Stimulated activated CD8-positive, alpha-beta memory T cell treated with anti-CD3 and anti-CD28 coated beads, Interleukin-2, amount 100 ng/mL, for 1 hour (primary cell): ENCODE measurements at places on chromosomes 5 and 9.

- DNase-seq, result no peak
Measured at GRCh38 chr5:39025456-39025855, 48.7 kb downstream of the RICTOR start.

DNA sequence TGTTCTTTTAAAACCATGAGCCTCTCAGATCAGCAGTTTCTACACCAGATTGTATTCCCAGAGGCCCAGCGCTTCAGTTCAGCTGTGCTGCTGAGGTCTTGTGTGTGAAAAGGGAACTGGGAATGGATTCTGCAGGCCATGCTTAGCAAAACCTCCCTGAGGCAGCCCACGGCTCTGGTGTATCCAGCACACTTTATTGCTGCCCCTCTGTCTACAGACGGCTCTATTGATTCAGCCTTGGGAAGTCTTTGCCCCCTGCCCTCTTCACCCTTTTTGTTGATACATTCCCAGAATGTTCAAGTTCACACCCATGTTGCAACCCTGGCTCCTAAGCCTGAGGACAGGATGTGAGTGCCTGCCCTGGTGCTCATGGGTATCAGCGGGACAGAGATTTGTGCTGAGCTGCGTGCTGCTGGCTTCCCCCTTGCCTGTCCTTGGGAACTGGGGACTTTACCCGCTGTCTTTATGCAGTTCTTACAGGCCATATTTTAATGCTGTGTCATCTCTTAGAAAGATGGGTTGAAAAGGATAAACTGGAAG, 37.3 kb downstream of the ARHGAP26 start:
- no peak for DNase-seq

GRCh38 chr5:11504065-11504885, 400.0 kb downstream of the CTNND2 start:
- DNase-seq, result no peak

DNA sequence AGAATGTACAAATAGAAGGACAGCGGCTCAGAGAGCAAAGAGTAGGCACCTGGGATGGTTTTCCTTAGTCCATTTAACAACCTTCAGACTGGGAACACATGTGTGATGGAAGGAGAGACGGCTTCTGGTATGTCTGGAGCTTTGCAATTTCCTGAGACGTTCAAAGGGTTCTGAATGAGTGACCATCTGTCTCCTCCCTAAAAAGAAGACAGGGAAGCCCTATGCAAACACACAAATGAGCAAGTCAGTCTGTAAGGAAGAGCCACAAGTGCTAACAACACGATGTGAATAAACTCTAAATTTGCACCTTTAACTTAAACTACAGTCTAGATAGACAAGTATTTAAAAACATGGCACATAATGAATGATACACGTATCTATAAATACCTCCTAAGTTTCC, 391.0 kb downstream of the ICE1 start:
- no peak for DNase-seq

GRCh38 chr5:141957367-141957996, 520 bp downstream of the PCDH12 start:
- no peak for DNase-seq

DNA sequence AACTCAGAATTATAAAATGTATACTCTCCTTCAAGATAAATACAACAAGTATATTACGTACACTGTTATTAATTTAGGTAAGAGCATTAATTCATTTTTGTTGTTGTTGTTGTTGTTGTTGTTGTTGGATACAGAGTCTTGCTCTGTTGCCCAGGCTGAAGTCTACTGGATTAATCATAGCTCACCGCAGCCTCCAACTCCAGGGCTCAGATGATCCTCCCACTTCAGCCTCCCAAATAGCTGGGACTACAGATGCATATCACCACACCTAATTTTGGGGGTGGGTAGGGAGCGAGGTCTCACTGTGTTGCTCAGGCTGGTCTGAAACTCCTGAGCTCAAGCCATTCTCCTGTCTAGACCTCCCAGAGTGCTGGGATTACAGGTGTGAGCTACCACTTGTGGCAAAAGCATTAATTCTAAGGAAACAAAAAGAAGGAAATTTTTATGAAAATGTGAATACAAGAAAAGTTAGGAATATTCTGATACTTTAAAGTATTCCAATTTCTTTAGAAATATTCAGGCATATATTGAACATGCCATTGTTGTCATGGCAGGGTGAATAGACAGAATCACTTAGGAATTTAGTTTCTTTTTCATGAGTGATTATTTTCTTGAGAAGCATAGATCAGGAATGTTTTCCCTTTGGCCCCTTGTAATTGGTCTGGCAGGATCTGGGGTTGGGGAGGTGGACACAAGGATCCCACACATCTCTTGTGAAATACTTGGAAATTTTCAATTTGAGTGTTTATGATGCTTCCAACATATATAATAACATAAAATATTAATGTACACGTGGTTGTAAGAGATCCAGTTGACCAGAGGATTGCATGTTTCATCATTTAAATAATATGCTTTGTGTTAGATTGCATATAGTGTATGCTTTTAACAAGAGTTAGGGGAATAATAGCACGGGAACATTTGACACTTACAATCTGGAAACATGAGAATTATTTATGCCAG, 263.6 kb downstream of the FANCC start:
- DNase-seq, result no peak

- no peak for DNase-seq
Measured at GRCh38 chr5:99355881-99356280, 427.1 kb upstream of the CHD1 start.

DNA sequence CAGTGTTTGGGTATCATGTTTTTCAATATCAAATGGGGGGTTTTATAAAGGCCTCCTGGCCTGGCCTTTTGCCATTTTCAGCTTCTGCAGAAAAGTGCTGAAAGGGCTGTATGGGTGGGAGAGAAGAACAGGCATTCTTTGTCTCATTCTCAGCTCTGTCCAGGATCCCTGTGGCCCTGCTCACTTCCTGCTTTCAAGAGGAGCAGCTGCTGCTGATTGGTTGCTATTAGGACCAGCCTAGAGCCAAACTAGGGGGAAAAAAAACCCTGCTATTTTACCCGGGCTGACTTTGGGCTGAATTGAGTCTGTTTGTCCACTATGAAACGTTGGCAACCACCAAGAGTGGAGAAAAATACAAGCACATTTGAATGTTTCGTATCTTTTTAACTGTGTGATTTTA, 117.1 kb downstream of the CMYA5 start:
- DNase-seq, result no peak

DNA sequence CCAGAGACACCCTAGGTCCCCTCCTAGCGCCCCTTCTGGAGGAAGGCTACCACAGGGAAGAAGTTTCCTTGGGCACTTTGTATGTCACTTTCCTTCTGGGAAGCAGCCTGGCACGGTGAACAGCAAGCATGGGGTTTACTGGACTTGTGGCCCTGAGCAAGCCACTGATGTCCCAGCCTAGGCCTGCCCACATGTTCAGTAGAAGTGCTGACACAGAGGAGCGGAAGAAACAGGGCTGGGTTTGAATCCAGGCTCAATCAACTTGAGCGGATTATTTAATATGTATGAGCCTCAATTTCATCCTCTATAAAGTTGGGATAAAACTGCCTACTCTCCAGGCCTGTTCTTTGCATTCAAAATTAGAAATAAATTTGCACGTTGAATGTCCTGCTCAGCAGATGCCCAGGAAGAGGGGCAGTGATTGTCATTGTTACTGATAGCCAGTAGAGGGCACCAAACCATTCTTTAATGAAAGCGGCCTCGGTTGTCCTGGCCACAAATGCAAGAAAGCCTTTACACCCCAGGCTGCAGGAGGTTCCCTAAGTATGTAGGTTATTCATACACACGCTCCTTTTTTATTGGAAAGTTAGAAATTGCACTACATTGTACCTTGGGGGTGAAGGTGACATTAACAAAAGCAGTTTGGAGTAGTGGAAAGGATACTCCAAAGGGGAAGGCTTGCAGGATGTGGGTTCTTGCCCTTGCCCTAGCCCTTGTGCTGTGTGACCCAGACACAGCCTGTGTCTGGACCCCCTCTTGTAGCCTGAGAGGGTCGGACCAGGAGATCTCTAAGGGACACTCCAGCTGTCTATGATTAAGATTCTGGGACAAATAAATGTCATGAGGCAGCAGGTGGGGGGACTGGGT, 13.4 kb upstream of the XPA start:
- DNase-seq, result peak; percentile 16

DNA sequence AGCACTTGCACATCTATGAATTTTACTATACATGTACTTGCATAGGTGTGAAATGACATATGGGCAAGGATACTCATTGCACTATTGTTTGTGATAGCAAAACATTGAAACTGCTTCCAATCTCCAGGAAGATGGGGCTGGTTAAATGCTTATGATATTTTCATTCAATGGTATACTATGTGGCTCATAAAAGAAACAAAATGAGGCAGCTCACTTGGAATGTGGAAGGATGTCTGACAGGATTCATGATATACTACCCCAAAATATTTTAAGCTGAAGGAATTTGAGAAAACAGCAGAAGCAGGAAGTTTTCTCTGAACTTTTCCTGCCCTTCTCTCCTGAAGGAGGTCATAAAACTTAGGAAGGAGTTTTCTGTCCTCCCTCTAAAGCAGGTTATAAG, 99.6 kb upstream of the CAST start:
- DNase-seq, result no peak

DNA sequence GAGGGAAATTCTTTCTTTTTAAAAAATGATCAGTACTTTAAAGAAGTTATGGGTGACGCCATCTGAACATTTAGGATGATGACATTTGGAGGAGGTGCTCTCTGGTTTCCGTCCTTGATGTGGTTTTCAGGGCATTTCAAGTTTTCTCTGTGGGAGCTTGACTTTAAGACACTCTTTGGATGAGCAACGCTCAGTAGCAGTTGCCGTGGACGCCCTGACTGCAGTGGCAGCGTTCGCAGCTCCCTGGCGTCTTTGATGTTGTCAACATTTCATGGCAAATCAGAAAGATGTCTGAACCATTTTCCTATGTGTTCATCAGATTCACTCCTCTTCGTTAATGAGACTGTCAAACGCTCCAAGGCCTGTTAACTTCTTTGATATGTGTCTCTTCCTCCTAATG, 86.1 kb downstream of the ZNF354C start:
- no peak for DNase-seq

DNA sequence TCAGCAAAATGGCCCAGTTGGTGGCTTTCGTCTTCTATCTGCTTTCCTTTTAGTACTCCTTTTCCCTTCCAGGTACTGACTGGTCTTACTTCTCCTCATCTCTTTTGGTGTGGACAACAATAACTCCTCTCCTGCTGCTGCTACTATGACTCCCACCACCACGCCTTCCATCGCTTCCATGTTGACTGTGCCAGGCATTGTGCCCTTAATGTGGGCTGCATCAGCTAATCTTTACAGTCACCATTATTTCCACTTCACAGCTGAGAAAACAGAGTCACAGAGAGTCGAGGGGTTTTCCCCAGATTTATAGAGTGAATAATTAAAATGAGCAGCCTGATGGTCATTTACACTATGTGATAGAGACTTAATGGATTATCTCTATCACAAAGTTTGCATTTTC, 184.9 kb upstream of the IL12B start:
- no peak for DNase-seq

- no peak for DNase-seq
Measured at GRCh38 chr5:179766726-179767455, 26.9 kb upstream of the LTC4S start.

- DNase-seq, result no peak
Measured at GRCh38 chr9:137217276-137218211, 4.5 kb downstream of the RNF208 start.
